ENCODE measurements at places on chromosomes 1 and 21.

DNA sequence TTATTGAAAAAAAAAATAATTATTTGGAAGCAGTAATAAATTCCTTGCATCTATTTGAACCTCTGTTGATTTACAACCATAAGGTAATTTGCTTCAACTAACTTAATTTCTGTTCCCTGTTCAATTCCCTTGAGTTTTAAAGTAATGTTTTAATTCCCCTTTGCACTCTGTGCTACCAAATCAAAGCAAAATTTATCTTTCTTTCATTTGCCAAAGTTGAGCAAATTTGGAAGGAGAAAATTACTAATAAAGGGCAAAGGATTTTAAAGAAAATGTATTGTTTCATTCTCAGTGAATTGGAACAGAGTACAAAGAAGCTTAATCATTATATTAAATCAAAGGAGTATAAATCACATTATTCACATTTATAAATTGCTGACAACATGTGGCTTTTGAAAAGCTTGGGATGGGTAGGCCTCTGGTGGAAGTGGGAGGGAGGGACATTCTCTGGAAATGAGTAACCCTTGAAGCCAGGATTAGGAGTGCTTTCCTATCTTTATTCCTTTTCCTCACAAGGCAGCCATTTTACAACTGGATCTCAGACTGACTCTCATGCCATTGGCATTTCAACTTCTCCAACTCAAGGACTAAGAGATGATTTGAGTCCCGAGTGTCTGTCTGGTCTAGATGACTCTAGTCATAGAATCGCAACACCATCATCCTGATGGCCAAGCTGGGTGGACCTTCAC is 331.6 kb upstream of the DUSP10 start:
- no peak for DNase-seq

DNA sequence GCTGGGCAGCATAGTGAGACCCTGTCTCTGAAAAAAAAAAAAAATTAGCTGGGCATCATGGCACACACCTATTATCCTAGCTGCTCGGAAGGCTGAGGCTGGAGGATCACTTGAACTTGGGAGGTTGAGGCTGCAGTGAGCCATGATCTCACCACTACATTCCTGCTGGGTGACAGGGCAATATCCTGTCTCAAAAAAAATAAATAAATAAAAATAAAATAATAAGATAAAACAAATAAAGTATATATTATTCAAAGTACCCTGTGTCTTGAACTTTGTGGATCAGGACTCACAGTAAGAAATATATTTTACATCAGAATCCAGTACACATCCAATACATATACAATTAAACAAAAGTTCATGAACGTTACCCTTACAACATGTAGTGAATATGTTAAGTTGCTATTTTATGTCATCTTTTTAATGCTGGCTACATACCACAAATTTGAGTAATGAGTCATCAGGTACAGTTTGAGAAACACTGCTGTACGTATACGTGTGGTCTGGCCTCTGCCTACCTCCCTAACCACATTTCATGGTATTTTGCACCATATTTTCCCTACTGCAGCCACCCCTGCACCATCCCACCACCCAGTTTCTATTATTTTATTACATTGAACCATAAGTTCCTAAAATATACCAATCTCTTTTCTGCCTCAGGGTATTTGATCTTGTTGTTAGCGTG is 4.4 kb downstream of the NME7 start:
- no peak for DNase-seq

- no peak for DNase-seq
Measured at GRCh38 chr1:63414691-63415365, 47.4 kb downstream of the ALG6 start.

- DNase-seq, result no peak
Measured at GRCh38 chr1:67908250-67908936, 75.1 kb upstream of the GNG12 start.

DNA sequence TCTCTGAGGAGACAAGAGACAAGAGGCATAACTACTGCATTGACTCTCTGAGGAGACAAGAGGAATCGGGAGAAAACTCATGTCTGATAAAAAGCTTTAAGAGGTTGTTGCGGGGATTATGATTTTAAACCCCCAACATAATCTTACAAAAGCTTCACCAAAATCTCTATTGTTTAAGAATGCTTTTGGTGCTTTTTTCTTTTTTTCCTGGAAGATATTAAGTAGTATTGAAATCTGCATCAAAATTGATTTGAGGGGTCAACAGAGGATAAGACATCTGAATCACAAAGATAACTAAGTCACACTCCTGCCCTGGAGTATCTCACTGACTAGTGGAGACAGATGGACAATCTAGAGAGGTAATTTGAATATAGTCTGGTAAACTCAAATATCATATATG is 115.6 kb upstream of the MROH9 start:
- no peak for DNase-seq

DNA sequence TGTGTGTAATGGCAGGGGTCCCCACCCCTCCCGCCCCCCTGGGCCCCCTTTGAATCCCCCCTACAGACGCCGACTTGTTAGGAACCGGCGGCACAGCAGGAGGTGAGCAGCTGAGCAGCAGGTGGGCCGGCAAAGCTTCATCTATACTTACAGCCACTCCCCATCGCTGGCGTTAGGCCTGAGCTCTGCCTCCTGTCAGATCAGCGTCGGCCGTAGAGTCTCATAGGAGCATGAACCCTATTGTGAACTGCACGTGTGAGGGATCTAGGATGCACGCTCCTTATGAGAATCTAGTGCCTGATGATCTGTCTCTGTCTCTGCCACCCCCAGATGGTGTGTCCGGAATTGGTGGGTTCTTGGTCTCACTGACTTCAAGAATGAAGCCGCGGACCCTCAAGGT is 14.9 kb upstream of the VPS26C start:
- DNase-seq, result no peak

DNA sequence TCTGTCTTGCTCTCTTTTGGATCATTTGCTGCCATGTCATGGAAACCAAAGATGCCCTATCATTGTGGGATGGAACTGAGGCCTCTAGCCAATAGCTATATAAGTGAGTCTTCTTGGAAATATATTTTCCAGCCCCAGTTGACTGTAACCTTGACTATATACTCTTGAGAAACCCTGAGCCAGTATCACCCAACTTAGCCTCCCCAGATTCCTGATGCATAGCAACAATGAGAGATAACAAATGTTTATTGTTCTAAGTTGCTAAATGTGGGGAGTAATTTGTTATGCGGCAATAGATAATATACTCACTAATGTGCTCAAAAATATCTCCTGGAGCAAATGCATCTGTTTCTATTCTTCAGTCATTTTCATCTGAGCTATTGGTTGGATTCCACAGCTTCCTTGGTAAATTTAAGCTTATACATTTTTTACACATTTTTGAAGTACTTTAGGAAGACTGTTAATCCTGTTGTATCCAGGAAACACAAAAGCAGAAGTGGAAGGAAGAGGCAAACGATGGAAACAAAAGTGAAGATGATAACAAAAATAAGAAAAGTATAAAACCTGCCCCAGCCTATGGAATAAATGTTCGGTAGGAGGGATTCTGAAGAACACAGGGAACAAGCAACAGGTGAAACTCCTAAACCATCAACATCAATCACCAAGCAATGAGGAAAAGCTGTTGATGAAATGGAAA is 6.3 kb upstream of the SRRM1 start:
- no peak for DNase-seq

DNA sequence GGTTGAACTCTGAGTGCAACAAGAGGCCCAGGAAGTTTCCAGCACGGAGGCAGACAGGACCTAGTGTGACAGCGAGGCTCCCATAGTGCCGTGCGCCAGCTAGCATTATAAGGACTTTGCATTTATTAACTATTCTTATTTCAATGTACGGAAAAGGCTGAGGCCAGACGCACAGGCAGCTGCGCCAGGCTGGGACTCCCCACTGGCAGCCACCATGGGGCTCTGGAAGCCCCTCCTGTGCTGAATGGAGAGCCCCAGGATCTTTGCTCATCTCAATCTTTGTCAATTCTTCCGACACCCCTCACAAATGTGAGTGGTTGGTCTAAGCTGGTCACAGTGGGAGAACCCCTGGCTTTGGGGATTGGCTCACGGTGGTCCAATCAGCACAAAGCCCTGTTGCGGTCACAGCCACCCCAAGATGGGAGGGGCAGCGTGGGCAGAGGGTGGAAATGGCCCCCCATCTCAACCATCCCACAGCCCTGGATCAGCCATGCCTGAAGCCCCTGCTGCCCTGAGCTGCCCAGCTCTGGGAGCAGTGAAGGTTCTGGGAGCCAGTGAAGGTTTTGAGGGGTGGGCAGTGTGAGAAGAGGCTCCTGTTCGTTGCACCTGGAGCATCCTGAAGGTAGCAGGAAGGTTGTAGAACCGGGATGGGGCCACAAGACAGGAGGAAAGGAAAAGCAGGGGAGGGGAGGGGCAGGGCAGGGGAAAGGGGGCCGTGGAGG is 59.5 kb upstream of the ADARB1 start:
- DNase-seq, result no peak

GRCh38 chr21:42414928-42415769 is 11.4 kb downstream of the UBASH3A start:
- peak; percentile 78 for DNase-seq

GRCh38 chr1:26069941-26070295 is 2.5 kb upstream of the TRIM63 start:
- no peak for DNase-seq

DNA sequence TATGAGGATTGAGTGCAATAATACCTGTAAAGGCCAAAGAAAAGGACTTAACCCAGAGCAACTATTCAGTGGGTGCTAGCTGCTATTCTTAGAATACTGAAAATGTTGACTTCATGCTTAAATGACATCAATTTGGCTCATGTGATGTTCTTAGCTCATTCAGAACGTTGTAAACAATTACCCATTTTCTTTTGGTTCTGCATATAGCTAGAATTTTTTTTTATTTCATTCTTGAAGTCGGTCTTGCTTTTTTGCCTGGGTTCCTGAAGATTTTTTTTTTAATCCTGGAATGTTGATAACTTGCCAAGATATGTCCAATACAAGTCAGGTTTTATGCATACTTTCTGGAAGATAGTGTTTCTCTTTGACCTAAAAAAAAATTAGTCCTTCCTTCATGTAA is 772.0 kb downstream of the LTN1 start:
- no peak for DNase-seq

DNA sequence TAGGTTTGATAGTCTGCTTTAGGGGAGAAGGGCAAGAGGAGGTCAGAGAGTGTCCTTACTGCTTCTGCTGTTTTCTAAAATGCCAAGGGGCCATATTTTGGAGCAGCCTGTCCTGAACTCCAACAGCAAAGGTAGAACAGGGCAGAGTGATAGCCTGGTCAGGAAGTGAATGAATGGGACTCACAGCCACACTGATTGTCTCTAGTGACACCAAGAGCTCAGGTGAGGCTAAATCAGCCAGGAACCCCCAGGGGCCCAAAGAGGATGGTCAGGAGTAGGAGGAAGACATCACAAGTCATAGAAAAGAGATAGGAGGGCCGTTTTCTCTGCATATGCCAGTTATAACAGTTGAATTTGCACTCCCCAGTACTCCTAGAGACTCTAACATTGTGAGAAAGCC is 97.4 kb upstream of the DUSP10 start:
- DNase-seq, result no peak

- peak; percentile 51 for DNase-seq
Measured at GRCh38 chr1:34460193-34460592, 283.5 kb downstream of the C1orf94 start.

DNA sequence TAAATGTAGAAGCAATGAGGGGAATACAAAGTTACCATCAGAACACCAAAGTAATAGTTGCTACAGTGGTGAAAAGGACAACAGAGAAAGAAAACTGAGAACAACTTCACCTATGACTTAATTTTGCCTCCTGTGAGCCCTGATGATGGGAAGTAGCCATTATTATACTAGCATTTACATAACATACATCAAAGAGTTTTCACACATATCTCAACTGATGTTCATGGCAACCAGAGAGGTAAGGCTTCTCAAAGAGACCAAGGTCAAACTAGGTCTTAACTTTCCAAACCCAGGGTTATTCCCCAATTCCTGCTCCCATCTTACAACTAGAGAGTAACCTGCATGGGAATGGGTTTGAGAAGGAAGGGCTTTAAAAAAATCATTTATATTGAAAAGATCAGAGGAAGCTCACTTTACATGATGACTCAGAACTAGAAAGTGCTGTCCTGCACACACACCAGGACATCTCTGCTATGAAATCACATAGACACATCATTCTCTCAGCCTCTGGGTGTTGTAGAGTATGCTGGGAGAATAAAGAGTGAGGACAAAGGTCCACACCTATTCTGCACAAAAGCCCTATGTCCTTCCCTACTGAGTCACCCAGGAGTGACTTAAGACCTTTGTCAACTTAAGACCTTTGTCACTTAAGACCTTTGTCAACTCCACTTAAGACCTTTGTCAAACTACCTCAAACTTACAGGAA is 179.7 kb downstream of the TNFSF18 start:
- DNase-seq, result no peak

DNA sequence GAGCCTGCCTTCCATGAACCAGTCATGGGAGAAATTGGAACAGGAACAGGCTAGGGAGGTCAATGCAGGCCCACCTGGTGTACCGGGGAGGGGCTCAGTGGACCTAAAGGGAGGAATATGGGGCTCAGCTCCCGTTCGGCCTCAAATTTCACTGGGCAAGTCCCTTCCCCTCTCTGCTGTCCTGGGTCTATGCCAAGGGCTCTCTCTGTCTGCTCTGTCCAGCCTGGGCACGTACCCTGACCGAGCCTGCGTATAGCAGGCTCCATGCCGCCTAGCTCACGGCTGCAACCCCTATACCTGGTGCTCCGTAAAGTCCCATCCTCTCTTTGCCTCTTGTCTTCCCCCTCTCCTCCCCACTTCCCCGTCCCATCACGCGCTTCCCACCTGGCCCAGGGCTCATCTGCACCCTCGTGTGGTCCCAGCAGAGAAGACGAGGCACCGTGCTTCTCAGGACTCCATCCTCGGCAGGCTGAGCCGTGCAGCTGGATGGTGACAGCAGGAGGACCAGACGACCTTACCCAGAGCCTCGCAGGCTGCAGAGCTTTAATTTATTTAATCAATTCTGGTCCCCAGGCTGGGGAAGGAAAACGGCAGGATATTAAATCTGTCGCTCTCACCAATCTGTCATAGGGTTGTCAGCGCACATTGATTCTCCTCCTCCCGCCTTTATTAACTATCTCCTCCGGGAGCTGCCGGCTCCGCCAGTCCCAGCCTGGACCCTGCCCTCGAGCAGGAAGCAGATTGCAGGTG is 25.0 kb upstream of the DISP3 start:
- DNase-seq, result no peak

DNA sequence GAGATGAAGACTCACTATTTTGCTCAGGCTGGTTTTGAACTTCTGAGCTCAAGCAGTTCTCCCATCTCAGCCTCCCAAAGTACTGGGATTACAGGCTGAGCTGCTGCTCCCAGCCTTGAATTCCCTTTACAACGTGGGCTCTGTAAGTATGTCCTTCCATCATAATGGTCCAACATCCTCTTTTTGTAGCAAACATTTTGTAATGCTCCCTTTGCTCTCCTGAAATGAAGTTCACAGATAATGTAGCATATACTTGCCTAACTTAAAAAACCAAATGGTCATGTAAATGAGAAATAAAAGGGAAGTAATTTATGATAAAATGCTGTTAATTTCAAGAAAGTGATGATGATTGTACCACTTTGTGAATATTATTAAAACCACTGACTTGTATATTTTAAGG is 30.5 kb upstream of the THEM4 start:
- peak; percentile 28 for DNase-seq

GRCh38 chr1:4602462-4603294 is 51.7 kb upstream of the AJAP1 start:
- DNase-seq, result no peak

GRCh38 chr1:163974120-163974519 is 584.9 kb upstream of the PBX1 start:
- DNase-seq, result no peak
